ENCODE measurements at places on chromosomes 16 and 17. TPM values are rescaled to one million over a fixed set of nuclear protein-coding genes. Genes with fewer than 3 reads are reported as not detected.

DNA sequence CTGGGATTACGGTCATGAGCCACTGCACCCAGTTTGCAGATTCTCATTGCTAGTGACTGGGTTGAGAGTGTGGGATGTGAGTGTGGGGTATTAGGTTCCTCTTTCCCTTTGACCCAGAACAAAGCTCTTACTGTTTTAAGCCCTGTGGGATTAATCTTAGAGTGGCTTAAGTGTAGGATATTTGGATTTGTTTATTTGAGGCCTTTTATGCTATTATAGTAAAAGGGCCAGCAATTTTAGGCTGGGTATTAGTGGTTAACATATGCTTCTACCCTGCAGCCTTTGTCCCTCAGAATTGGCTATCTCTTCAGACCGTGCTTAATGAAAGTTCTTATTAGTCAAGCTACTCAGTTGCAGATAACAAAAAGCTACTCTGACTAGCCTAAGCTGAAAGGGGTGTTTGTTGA lies 3.2 kb downstream of the SGF29 start:
- peaks cover 10% of the 10 kb centered on the region for H3K4me1 ChIP-seq
- H3K36me3 ChIP-seq, result peaks cover 13% of the 10 kb centered on the region

DNA sequence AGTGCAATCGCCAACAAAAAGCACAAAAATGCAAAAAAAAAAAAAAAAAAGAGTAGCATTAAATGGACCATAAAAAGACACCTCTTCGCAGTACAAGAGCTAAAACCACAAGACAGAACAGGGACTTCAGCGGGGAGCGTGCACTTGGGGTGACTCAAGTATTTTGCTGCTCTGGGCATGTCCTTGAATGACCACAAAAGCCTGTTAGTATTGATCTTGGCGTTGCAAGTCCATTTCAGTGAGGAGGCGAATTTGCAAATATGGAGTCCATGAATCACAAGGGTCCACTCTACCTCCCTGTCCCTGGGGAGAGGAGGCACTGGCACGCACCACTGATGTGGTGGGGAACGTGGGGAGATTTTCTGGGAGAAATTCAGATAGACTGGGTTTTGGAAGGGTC lies 78.9 kb downstream of the CNGB1 start:
- no peak for DNase-seq
- no peak overlapping the region for H3K4me3 ChIP-seq
- no peak overlapping the region for H3K27ac ChIP-seq
- H3K27me3 ChIP-seq, result peaks cover 25% of the 10 kb centered on the region
- no peaks in the 10 kb centered on the region for H3K36me3 ChIP-seq
- H3K4me1 ChIP-seq, result peaks cover 4% of the 10 kb centered on the region

DNA sequence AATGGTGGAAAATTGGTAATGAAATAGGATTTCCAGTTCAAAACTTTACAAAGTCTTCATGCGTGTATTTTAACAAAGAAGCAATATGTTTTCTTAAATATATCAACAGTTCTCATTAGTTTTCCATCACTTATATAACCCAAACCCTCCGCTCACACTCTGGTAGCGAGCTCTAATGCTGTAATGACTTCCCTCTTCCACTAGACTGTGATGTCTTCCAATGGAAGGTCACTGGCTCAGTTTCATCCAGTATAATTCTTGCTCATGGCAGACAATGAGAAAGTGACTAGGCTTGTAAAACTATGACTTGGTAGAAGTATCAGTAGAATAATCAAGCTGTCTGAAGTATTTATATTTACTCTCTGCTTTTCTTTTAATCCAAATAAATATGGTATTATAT lies 32.8 kb downstream of the NETO2 start:
- DNase-seq, result no peak
- no peaks in the 10 kb centered on the region for H3K4me1 ChIP-seq
- H3K4me3 ChIP-seq, result no peak overlapping the region
- no peaks in the 10 kb centered on the region for H3K36me3 ChIP-seq
- H3K27me3 ChIP-seq, result no peaks in the 10 kb centered on the region

- peak overlapping the region; percentile 80 for H3K27ac ChIP-seq
- peaks cover 55% of the 10 kb centered on the region for H3K4me1 ChIP-seq
- no peak overlapping the region for H3K4me3 ChIP-seq
- H3K27me3 ChIP-seq, result no peaks in the 10 kb centered on the region
- DNase-seq, result no peak
Observed at GRCh38 chr16:72835086-72835485, 212.8 kb downstream of the ZFHX3 start.

GRCh38 chr17:3558603-3559269 lies 1.1 kb upstream of the TRPV3 start:
- H3K36me3 ChIP-seq, result no peaks in the 10 kb centered on the region
- DNase-seq, result no peak
- H3K4me1 ChIP-seq, result peaks cover 11% of the 10 kb centered on the region
- no peak overlapping the region for H3K4me3 ChIP-seq

DNA sequence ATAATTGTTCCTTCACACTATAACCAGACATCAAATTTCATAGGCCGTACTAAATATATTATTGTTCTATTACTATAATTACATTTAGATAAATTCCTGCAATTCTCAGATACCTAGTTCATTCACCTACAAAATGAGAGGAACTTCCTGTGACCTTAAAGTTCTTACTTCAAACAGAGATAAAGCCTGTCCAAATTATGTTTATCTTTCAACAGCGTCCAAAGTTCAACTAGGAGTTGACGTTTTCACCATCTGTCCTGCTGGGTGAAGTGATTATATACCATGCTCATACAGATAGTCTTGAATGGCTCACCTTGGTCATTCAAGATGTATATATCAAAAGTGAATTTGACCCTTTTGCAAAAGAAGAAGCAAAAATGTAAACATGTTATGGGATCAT lies 440.6 kb downstream of the CDH8 start:
- H3K27ac ChIP-seq, result no peak overlapping the region
- no peaks in the 10 kb centered on the region for H3K4me1 ChIP-seq
- no peak overlapping the region for H3K4me3 ChIP-seq
- H3K27me3 ChIP-seq, result no peaks in the 10 kb centered on the region
- H3K36me3 ChIP-seq, result no peaks in the 10 kb centered on the region

DNA sequence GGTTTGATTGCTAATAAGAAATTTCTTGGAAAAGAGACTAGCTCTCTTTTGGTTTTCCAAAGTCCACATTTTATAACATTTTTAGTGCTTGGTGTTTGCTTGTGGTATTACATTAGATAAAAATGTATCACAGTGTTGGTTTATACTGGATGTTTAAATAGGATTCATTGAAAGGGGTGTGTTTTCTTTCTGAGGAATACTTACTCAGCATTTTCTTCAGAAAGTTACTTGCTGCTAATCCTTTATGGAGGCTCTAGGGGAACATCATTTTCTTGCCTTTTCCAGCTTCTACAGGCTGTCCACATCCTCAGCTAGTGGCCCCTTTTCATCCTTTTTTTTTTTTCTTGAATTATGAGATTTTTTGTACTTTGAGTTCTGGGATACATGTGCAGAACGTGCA lies 834 bp upstream of the KRT39 start:
- H3K4me3 ChIP-seq, result no peak overlapping the region
- no peak overlapping the region for H3K27ac ChIP-seq
- H3K36me3 ChIP-seq, result no peaks in the 10 kb centered on the region
- no peaks in the 10 kb centered on the region for H3K27me3 ChIP-seq
- no peaks in the 10 kb centered on the region for H3K4me1 ChIP-seq

DNA sequence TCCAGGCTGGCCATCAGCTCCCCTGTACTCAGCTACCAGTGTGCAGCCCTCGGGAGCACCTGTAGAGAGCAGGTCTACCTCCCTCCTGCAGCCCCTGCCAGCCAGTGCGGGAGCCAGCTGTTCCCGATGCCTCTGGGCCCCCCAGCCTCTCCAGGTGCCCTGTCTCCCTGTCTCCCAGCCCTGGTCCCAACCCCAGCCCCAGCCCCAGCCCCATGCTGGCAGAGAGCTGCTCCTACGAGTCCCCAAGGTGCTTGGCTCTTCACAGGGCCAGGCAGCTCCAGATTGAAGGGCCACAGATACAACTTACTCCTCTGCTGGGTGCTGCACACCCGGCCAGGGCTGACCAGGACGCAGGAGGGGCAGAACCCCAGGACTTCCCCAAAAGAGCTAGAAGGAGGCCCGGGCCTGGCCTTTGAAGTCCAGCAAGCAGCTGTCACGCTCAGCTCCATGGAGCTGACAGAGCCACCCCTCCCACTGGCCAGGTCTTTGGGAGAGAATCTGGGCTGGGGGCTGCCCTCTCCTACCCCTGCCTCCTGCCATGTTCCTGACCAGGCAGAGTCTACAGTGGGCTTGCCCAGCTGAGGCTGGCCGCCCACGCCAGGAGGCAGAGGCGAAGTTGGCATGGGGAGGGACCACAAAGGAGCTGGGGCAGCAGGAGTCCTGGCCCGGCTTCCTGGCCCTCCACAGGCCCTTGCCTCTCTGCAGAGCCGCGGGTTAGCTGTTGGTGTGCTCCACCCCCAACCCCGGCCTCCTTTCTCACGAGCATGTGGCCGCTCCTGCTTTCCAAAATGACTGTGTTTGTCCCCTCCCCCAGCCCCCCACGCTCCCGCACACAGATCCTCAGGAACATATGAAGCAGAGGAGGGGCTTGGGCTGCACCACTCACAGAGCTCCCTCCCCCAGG lies 9.5 kb upstream of the ADAM11 start:
- DNase-seq, result no peak
- no peaks in the 10 kb centered on the region for H3K27me3 ChIP-seq
- H3K4me3 ChIP-seq, result no peak overlapping the region
- H3K27ac ChIP-seq, result no peak overlapping the region

DNA sequence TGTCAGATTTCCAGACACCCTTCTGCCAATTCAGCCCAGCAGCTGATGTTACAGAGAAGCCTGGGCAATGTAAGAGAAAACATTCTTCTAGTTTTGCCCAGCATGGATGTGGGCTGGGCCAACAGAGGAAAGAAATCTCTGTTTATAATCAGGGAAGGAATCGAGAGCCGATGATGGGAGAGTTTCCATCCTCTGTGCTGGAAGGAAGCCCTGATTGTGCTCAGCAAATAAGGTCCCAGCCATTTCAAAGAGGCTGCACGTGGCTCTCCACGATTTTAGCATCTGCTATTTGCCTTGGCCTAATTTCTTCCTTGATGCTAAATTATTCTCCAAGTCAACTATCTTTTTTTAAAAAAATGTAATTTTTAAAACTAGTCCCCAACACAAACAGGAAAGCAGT lies 70.0 kb downstream of the IRX6 start:
- no peak overlapping the region for H3K27ac ChIP-seq
- peaks cover 10% of the 10 kb centered on the region for H3K27me3 ChIP-seq
- H3K4me3 ChIP-seq, result no peak overlapping the region
- no peaks in the 10 kb centered on the region for H3K4me1 ChIP-seq
- DNase-seq, result no peak
- H3K36me3 ChIP-seq, result no peaks in the 10 kb centered on the region

DNA sequence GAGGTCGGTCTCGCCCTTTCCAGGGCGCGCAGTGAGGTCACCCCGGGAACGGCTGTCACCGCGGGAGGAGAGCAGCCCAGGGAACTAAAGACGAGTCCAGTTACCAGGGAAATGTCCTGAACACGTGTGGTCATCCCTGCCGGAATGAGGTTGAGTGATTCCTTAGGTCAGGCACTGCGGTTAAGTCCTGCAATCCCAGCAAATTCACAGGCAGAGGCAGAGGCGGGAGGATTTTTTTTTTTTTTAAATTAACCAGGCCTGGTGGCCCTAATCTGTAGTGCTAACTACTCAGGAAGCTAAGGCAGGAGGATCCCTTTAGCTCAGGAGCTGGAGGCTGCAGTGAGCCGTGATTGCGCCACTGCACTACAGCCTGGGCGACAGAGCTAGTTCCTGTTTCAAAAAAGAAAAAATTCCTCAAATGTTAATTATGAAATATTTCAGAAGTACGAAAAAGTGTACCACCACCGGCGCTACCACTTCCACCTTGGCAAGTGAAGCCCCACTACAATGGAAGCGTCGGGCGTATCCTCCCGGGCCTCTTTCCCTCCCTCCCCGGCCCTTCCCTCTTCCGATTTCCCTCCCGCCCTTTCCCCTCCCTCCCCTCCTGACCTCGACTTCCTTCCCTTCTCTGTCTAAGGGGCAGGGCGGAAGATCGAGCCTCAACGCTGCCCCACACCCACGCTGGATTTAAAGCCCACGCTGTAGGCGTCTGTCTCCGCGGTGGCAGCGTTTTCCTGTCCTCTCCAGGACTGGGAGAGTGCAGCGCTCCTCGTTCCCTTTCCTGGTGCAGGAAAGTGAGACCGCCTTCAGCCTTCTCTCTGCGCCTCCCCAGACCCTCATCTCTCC lies 27.3 kb downstream of the SLFN11 start:
- H3K36me3 ChIP-seq, result peaks cover 2% of the 10 kb centered on the region
- peak overlapping the region; percentile 71 for H3K4me3 ChIP-seq
- H3K27ac ChIP-seq, result peak overlapping the region; percentile 14
- DNase-seq, result no peak
- peaks cover 52% of the 10 kb centered on the region for H3K27me3 ChIP-seq

- DNase-seq, result no peak
- H3K27ac ChIP-seq, result peak overlapping the region; percentile 41
- H3K4me1 ChIP-seq, result peaks cover 49% of the 10 kb centered on the region
Observed at GRCh38 chr17:74769856-74770497, 6.2 kb downstream of the NAT9 start.

- H3K27ac ChIP-seq, result no peak overlapping the region
- peaks cover 12% of the 10 kb centered on the region for H3K4me1 ChIP-seq
- H3K27me3 ChIP-seq, result no peaks in the 10 kb centered on the region
- DNase-seq, result no peak
- H3K4me3 ChIP-seq, result peak overlapping the region; percentile 7
Observed at GRCh38 chr17:50681263-50682200, 26.2 kb downstream of the ANKRD40 start.

DNA sequence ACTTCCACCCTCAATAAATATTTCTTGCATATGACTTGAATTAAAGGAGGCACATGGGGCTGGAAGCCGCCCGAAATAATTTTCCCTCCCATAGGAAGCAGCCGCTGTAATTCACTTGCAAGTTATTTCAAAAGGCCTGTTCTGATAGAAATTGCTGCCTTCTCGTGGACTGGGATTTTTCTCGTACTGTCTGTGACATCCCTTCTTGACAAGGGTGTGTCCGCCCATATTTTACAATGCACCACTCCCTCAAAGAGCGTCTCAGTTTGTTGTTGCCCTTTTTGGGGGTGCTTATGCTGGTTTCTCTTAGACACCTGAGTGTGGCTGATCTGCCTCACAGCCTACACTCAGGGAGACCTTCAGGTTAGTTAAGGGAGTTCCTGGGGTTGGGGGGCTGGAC lies 160.0 kb downstream of the MSI2 start:
- no peak for DNase-seq
- no peak overlapping the region for H3K27ac ChIP-seq
- H3K4me1 ChIP-seq, result peaks cover 8% of the 10 kb centered on the region
- H3K4me3 ChIP-seq, result no peak overlapping the region

PRAC2 gene
- total RNA-seq, result not detected

MT1M gene
- total RNA-seq, result 1.2 TPM

CLDN9 gene
- not detected for total RNA-seq

DRC3 gene
- total RNA-seq, result 2.1 TPM

TUBB3 gene
- total RNA-seq, result 95.8 TPM

All from osteocyte (in vitro differentiated cells).